Caki2 (cell line): ENCODE measurements at places on chromosomes 6 and 20. TPM values are rescaled to one million over a fixed set of nuclear protein-coding genes. Genes with fewer than 3 reads are reported as not detected.

GRCh38 chr6:10414756-10415616 is at the start of gene TFAP2A:
TSS of gene TFAP2A (minus strand) at chr6:10415074. CDS start at chr6:10414991, 83 bp downstream.
- peak; percentile 82 for DNase-seq

DNA sequence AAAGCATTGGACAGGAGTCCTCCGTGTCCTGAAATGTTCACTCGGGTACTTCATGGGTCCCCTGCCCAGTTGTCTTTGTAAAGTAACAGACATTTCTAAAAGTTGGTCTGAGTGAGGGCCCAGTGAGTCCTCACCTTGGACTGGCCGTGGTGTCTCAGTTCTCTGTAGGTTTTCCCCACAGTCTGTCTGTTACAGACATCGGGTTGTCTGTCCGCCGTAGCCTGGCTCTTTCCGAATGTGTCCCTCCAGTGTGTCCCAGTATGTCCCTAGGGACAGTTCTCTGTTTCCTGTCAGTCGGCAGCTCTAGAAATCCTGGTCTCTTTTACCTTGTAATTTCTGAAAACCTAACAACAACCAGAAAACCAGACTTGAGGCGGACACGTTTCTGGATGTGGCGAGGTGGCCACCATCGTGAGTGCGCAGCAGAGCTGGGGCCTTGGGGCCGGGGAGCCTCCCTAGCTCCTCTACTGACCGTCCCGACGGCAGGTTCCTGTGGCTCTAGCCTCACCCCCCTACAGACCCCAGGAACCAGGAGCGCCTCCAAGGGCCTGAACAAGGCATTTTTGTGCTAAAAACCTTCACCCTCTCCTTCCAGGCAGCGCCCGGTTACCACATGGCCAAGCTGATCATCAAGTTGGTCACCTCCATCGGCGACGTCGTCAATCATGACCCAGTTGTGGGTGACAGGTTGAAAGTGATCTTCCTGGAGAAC is 42.2 kb downstream of the PYGB start:
- no peak for DNase-seq

The ANKRD66 gene
- not detected in 2 replicates for total RNA-seq

The VARS2 gene
- 29.5 and 43.7 TPM in 2 replicates for total RNA-seq

- peak; percentile 73 for DNase-seq
These were observed 7.4 kb upstream of the RBCK1 start for GRCh38 chr20:400454-401275.

The GSTA3 gene
- 0.61 TPM in 1 of 2 replicates, not detected in the other for total RNA-seq

The ADAM33 gene
- total RNA-seq: not detected in 2 replicates

The GFRAL gene
- total RNA-seq: not detected in 2 replicates

GRCh38 chr20:10735195-10735949 is 61.6 kb upstream of the JAG1 start:
- no peak for DNase-seq

The SLC35B3 gene
- 9.6 and 16.4 TPM in 2 replicates for total RNA-seq

The FAM162B gene
- total RNA-seq: not detected in 2 replicates

DNA sequence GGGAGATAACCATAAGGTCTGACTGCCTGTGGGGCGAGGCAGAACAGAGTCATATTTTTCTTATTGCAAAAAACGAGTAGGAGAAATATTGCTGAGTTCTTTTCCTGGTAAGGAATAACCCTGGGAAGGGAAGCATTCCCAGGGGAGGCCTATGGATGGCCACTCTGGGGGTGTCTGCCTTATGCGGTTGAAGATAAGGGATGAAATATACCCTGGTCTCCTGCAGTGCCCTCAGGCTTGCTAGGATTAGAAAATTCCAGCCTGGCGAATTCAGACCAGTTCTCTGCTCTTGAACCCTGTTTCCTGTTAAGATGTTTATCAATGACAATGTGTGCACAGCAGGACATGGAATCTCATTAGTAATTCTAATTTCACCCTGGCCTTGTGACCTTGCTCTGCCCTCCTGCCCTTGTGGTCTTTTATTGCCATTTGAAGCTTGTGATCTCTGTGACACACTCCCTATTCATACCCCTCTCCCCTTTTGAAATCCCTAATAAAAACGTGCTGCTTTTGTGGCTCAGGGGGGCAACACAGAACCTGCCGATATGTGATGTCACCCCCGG is 491.1 kb upstream of the EYS start:
- DNase-seq: no peak

DNA sequence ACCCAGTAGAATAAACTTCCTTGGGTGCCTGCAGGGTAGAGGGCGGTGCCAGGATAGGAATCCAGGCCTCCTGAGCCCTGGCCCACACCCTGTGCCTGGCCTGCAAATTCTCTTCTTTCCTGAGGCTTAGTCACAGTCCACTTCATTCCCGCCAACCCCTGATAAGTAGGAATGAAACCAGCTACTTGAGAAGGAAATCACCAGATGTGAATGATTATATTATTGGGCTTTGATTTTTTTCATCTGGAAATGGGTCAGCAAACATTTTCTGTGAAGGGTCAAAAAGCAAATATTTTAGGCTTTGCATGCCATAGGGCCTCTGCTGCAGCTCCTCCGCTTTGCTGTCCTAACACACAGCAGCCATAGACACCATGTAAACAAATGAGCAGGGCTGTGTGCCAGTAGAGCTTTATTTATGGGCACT is 50.2 kb downstream of the STK35 start:
- DNase-seq: peak; percentile 49

- no peak for DNase-seq
These were observed 395.4 kb upstream of the SOX4 start for GRCh38 chr6:21198032-21198640.

DNA sequence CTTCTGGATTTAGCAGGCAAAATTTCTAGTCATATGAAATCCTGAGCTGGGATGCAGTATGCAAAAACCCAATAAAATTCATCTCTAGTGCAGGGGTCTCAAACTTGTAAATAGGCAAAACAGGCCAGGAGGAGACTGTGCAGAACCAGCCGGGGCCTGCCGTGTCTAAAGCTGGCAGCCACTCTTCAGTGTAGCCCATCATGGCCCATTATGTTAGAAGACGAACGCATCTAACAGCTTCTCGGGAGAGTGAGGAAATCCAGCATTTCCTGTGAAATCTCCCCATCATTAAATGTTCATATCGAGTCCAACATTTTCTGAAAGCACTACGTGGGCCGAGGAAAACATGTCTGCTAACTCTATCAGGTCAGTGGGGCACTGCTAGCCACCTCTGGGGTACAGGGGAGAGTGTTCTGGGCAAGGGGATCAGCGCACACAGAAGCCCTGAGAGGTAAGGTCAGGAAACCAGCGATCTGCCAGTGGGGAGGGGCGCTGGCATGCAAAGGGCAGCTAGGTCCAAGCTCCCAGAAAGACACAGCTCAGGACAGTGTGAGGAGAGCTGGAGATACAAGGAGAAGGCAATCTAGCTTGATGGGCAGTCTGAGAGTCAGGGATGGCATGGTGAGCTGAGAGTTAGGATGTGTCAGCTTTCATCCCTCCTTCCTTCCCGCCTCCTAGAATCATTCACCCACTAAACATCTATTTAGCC is 144.2 kb downstream of the PREX1 start:
- DNase-seq: no peak

GRCh38 chr6:55011034-55011433 is 163.3 kb upstream of the HCRTR2 start:
- DNase-seq: no peak

The HBS1L gene
- 46.4 and 70.0 TPM in 2 replicates for total RNA-seq

The CST5 gene
- total RNA-seq: not detected in 2 replicates

The PRND gene
- total RNA-seq: not detected in 2 replicates

DNA sequence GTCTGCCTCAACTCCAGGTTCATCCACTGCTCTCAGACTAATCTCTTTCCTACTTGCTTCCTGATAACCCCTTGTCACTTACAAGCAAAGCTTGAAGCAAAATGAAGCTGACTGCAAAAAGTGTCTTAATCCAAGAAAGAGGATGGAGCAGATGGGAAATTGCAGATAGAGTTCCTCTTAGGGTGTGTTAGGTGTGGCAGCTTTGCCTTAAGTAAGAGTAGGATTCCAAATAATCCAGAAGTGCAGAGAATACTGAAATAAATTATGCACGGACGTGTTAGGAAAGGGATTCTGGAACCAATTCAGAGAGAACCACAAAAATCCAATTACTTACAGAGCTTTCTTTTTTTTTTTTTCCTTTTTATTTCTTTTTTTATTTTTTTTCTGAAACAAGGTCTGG is 6.1 kb upstream of the RPL7L1 start:
- DNase-seq: no peak

DNA sequence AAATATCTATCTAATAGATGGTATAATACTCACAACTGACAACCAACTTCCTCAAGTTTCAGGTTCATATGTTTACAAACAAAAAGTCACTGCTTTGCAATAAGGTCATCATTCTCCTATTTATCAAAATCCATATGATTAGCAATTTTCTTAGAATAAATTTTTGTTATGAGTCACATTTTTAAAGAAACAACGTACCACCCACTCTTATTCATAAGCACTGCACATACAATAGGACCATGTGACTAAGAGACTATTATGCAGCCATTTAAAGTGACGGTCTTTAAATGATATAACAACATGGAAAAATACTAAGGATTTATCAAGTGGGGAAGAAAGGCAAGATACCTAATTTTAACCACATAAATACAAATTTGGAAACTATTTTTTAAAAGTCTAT is 40.0 kb downstream of the REPS1 start:
- no peak for DNase-seq

- peak; percentile 50 for DNase-seq
These were observed 385.0 kb downstream of the CD83 start for GRCh38 chr6:14502551-14502950.

DNA sequence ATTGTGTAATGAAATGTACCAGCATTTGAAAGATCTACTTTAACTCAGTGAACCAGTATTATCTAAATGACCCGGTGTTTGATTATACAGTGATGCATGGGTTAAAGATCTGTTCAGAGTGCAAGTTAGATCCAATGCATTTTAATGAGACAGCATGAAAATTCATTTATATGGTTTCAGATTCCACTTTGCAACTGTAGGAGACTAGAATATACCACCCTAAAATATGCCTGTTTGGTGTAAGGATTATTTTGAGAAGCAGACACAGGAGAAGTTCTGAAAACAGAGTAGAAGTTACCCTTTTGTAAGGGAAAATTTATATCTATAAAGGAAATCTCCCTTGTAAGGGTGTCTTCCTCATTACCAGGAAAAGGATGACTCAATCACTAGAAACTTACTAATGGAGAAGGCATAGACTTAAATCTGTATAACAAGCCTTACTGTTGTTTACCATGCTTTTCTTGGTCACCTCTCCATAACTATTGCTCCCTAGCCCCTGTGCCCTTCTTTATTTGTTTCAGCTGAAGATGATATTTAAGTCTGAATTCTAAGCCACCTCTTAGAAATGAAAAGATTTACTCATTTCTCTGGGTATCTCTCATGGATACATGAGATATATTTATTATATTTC is 105.4 kb downstream of the NCOA3 start:
- no peak for DNase-seq

GRCh38 chr20:37943033-37943432 is 40.1 kb downstream of the VSTM2L start:
- DNase-seq: no peak

The SRSF12 gene
- 1.9 and 2.8 TPM in 2 replicates for total RNA-seq

GRCh38 chr6:85016726-85017125 is 252.3 kb upstream of the TBX18 start:
- no peak for DNase-seq

GRCh38 chr6:106973836-106974335 is 643 bp downstream of the CD24 start:
- peak; percentile 41 for DNase-seq

DNA sequence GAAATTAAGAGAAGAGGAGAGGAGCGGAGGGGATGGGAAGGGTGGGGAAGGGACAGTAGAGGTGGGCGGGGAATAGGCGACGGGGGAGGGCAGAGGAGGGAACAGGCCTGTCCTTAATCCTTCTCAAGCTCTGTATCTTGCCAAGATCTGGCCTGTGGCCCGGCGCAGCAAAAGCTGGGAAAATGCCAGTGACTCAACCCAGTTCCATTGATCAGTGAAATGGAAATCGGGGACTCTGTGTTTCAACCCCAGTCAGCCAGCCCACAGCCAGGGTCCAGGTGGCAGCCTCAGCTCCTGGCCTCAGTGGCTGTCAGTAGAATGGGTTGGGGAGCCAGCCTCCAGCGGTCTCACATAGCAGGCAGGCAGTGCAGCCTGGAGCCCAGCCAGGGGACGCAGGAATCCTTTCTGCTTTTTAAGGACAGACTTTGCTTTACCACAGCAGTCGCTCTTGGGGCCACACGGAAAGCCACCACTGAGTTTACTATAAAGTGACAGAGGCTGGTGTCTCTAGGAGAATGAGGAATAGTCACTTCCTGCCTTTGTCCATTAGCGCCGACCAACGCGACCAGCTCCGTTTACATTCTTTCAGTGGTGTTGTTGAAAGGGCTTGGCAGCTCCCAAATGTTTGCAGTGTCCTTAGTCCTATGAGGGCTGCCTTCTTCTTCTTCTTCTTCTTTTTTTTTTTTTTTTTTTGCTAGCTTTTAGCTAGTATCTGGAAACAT is 128.0 kb downstream of the RIN2 start:
- DNase-seq: peak; percentile 77

DNA sequence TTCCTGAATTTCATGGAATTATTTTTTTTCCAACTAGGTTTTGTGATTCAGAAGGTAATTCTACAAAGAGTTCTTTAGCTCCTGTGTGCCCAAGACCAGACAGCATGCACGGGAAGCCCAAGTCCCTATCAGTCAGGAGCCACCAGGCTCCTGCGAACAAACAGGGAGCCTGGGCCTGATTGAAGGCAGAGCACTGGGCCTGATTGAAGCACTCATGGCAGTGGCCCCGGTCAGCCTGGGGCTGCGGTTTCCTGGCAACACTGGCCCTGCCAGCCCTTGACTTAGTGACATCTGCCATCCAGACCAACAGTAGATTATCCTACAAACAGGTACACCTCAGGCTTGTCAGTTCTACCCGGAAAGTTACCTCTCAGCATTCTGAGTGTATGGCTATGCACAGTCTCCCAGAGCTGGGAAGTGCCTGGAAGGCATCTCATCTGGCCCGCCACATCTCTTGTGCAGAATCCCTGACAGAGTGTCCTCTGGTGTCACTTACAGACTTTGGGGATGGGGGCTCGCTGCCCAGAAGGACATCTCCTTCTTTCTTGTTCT is 133.8 kb downstream of the VEGFA start:
- DNase-seq: no peak

DNA sequence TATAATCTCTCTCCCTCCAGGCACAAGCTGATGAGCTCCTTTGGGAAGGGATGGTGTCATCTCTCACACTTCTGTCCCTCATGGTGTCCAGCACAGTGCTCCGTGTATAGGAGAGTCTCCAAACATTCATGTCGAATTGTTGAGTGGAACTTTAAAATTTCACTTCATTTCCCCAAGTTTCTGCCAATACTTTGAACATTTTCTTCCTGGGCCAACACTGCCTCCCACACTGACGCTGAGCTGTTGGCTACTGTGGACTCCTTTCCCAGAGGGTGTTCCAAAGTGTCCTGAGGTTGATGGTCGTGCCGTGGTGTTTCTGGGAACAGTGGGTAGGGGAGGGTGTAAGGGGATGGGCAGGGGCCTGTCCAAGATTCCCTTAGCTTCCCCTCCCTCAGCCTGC is 122.7 kb downstream of the TIAM2 start:
- DNase-seq: no peak

DNA sequence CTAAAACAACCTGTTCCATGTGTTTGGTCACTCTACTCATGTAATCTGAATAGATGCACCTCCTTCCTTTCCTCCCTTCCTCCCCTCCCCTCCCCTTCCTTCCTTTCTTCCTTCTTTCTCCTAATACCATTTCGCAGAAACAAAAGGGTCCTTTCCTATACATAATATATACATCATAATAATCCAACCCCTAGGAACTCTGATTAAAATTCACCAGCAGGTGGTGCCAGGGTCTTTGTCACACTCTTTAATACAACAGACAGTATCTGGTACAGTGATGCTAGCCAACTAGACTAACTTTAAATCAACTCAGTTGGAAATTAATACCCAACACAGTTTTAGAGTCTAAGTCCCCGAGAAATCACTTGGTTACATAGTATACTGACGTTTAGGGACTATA is 181.2 kb upstream of the SHLD1 start:
- peak; percentile 35 for DNase-seq
